ENCODE measurements at places on chromosomes 5 and 9.

DNA sequence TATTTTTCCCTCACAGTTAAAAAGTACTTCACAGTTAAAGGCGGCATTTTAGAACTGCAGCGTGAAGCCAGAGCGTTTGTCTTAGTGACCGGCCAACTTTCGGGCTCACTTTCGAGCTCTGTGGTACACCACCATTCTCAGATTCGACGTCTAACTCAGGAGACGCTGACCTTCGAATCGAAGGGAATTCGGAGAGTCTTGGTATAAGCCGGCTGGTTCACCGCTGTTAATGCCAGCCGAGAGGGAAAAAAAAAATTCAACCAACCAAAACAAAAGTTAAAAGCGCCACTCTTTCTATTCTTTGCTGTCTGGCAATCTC lies 544 bp upstream of the SNX24 start:
- no peak for DNase-seq

- no peak for DNase-seq
These were observed 47.9 kb downstream of the ADGRV1 start for GRCh38 chr5:90606539-90606938.

DNA sequence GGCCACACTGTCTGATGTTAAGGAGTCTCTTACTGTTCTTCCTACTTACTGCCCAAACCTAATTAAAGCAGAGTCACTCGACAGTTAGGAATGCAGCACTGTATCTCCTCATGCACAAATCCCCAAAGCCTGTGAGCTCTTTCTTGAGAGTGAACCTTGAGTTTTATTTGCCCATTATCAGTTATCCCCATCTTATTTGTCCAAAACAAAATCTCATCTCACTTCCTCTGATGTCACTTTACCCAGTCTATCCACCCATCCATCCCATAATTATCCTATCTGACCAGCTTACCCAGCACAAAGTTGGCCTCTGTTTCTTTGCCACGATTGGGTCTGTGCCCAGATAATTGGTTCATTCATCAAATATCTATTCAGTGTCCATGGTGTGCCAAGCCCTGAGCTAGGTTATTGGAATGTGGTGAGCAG lies 250.8 kb downstream of the SLIT3 start:
- no peak for DNase-seq

DNA sequence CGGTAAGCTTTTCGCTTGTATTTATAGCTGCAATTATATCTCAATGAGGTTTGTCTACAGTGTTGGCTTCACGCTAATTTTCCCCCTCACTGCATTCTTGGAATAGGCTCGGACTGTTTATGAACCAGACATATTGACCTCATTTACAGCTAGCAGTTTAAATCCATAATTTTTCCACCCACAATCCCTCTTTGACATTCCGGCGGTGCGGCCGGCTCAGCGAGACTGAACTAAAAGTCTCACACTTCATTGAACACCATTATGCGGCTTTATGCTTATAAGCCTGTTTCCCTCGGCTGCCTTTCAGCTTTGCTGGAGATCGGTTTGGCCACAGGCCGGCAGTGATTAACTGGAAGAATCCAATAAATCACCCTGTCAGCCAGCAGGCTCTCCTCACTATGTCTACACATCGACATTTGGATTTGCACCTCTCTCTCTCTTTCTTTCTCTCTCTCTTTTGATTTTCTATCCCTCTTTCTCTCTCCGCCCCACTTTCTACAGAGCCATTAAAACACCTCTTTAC lies 315.0 kb upstream of the TLE4 start:
- no peak for DNase-seq

DNA sequence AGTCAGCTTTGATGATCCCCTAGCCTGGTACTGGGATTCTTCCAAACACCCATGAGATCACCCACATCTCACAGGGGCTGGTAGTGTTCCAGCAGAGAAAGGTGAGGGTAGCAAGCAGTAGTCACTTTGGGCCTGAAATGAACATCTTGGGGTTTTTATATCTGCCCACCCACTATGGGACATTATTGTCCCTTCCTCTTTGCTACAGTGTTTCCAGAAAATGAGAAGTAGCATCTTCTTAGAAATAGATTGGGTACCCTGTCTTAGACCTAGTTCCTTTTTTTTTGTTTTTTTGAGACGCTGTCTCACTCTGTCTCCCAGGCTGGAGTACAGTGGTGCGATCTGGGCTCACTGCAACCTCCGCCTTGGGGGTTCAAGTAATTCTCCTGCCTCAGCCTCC lies 249.2 kb upstream of the ANKRD55 start:
- DNase-seq = no peak

- DNase-seq = no peak
These were observed 103.5 kb downstream of the ACER2 start for GRCh38 chr9:19512103-19512832.

All from CD4-positive, alpha-beta T cell treated with Interleukin-21 for 1 hour (primary cell).